Dermis blood vessel endothelial cell (primary cell): ENCODE measurements at places on chromosomes 1 and 21. TPM values are rescaled to one million over a fixed set of nuclear protein-coding genes. Genes with fewer than 3 reads are reported as not detected.

GRCh38 chr21:45276596-45276995 is 11.1 kb downstream of the POFUT2 start:
- DNase-seq = no peak

GRCh38 chr1:228452194-228453021 is 34.8 kb upstream of the RNF187 start:
- DNase-seq = no peak

- no peak for DNase-seq
Observed at GRCh38 chr1:181583598-181583997, 100.3 kb downstream of the CACNA1E start.

- no peak for DNase-seq
Observed at GRCh38 chr1:154465621-154466195, 36.3 kb upstream of the TDRD10 start.

GRCh38 chr1:92975551-92976232 is 14.4 kb upstream of the DIPK1A start:
- DNase-seq = no peak

GRCh38 chr1:117581391-117581943 is 24.4 kb upstream of the TENT5C start:
- no peak for DNase-seq

DNA sequence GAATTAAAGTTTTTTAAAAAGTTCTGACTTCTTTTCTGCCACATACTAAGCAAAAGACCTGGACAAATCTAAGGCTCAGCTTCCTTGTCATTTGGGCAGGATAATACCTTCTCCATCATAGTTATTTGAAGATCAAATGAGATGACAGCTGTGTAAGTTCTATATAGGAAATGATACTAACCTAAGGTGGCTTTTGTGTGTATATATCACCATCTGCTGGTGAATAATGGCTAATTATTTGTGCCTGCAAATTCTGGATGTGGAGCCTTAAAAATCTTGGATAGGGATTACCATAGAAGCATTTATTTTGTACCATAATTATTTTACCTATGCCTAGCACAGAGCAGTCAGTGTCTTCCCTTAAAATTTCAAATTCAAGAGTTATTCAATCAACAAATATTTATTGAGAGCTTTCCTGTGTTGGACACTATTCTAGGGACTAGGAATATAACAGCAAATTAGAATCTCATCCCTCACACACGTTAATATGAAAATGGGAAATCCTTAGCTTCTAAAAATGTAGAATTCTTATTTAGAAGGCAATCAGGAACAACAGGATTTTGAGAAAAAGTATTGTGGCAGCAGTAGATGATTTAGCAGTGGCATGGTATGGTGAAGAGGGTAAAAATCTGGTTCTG is 89.8 kb downstream of the TMEM200B start:
- DNase-seq = peak; percentile 73

DNA sequence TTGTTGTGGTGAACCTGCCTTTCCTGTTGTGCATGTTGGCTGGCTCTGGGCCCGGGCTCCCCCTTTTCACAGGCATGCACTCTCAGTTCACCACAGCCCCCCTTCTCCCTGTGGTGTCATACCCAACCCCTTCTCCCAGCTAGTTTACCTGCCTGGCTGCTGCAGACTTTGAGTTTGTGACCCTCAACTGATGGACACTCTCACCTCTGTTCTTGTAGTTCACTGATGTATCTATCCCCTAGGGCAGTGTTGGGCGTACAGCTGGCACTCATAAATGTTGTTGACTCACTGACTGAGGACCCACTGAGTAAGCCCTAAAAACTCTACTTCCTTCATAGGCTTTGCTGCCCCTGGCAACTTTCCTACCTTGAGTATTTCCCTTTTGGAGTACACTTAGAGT is 54.9 kb downstream of the WDR64 start:
- DNase-seq = no peak

DNA sequence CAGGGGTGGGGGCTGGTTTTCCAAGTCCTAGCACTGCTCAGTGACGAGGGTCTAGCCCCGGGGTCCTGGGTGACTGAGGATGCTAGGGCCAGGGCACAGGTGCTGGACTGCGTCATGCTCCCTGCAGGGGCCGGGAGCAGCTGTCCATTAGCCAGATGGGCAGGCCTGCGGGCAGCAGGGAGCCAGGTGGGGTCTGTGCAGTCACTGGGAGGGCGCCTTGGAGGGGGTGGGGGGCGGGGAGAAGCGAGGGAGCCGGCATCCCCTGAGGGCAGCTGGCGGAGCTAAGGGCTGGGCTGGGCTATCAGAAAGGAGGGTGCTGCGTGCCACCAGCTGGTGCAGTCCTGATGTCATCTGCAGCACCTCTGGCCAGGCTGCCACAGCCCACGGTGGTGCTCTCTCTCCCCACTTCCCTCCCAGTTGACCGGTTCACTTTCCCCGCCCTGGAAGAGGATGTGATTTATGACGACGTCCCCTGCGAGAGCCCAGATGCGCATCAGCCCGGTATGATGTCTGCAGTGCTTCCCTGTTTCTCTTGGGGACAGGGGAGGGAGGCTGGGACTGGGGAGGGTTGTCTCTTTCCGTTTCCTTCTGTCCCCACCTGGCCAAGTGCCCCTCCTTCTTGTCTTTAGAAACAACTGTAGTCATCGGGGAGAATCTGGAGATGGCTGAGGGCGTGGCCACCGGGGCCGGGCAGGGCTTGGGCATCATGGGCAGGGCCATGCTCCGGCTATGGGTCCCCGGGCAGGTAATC is 63.8 kb downstream of the ARHGEF10L start:
- DNase-seq = no peak

GRCh38 chr1:61442544-61442943 is 282.4 kb downstream of the TM2D1 start:
- DNase-seq = peak; percentile 58

- DNase-seq = no peak
Observed at GRCh38 chr1:31951276-31951675, 13.1 kb upstream of the PTP4A2 start.

DNA sequence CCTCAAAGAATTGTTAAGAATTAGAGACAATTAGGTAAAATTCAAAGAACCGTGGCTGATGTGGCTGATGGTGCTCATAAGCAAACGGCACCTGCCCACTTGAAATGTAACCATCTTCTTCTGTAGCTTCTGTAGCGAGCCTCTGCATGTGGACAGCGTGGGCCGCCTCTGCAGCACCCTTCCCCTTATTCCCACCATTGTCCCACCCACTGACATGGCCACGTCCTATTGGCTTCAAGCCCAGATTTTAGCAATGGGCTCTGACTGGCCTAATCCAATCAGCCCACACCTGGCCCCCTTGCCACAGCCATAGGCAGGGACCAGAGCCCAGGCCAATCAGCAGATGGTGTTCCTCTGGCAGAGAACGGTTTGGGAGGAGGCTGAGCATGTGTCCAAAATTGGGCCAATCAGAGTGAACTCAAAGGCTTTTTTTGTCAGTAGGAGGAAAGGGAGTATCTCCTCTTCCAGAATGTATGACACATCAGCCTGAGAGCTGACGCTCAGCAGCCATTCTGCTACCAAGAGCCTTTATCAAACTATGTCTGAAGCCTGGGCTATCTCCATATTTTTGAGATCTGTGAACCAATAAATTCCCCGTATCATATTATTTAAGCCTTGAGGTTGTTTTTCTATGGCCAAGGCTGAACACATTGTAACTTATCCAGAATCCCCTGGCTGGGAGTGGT is 518.5 kb downstream of the SMYD3 start:
- DNase-seq = no peak

GRCh38 chr1:111754984-111755330 is 744 bp upstream of the DDX20 start:
- DNase-seq = peak; percentile 69

GRCh38 chr1:185786524-185786923 is 52.3 kb downstream of the HMCN1 start:
- DNase-seq = no peak

DNA sequence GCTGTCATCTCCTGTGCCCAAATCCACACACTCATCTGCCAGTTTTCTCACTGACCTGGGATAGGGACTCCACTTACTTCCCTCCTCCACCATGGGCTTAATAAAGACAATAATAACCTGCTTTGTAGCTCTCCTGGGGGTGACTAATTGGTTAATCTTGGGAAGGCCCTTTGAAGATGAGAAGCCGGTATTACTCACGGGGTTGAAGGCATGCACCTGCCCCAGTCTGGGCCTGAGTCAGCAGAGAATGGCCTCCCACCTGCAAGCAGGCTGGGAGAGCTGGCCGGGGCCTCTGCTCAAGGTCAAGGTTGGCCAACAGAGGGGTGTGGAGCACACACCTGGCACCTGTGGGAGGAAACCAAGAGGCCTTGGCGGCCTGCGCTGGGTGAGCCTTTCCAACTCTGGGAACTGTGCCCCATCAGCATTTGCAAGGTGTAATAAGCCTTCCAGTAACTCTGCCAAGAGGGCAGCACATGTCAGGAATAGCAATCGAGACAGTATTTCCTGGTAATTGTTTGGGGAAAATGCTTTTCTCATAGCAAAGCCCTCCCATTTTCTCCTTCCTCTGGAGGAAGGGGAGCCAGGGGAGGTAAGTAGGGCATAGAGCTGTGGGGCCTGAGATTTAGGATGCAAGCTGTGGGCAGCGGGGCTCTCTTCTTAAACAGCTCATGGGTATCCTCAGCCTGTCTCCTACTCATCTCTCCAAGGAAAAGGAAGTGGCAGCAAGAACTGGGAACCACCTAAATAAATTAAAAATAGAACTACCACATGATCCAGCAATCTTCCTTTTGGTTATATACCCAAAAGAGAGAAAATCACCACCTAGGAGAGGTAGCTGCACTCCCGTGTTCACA is 49.0 kb downstream of the TOMM20 start:
- DNase-seq = peak; percentile 71

DNA sequence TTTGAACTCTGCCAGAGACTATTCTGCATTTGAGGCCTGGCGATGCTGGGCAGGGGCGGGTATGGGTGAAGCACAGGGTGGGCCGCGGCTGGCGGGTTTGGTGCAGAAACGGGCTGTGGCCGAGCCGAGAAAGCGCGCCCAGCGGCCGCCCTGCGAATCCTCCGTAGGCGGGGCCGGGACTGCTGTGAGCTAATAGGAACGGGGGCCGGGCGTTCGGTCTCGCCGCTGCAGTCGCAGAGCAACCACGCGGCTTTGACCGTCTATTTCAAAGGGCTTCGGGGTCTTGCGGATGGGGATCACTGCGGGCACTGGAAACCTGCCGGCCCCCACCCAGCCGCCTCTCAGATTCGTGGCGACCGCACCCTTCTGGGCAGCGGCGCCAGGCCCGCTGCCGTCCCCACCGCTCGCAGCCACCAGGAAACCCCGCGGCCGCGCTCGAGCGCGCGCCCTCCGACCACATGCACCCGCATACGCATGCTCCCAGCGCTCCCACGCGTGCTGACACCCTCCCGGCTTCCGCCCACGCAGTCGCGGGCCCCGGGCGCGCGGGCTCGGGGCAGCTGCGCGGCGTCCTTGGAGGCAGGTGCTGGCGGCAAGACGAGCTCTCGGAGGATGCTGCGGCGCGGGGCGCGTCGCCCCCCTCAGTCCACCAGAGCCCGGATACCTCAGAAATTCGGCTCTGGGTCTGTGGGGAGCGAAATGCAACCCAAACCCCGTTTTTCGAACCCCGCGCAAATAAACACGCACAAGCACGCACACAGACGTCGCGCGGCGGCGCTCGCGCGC is 32.6 kb downstream of the DNTTIP2 start:
- DNase-seq = peak; percentile 89

- DNase-seq = no peak
Observed at GRCh38 chr1:218896202-218896601, 277.5 kb upstream of the LYPLAL1 start.

- no peak for DNase-seq
Observed at GRCh38 chr1:246878551-246878950, 53.2 kb downstream of the AHCTF1 start.

- no peak for DNase-seq
Observed at GRCh38 chr1:164504749-164505148, 54.2 kb upstream of the PBX1 start.

DNA sequence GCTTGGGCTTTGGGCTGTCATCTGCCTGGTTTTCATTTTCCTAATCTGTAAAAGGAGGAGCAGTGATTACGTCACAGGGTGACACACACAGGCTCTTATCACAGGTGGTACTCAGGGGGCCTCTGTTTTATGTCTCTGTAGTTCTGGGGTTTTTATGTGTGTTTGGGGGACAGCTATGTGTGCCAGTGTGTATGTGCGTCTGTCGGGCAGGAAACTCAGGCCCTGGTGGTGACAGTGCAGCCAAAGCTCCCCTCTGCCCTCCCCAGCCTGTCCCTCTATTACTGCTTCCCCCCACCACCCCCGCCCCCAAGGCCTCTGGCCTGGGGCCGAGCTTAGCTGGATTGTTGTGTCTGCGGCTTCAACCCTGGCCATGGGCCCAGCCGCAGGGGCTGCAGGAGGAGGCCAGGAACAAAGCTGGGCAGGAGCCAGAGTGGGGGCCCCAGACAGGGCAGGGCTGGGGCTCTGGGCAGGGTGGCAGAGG is 13.3 kb downstream of the MFAP2 start:
- DNase-seq = peak; percentile 75

DNA sequence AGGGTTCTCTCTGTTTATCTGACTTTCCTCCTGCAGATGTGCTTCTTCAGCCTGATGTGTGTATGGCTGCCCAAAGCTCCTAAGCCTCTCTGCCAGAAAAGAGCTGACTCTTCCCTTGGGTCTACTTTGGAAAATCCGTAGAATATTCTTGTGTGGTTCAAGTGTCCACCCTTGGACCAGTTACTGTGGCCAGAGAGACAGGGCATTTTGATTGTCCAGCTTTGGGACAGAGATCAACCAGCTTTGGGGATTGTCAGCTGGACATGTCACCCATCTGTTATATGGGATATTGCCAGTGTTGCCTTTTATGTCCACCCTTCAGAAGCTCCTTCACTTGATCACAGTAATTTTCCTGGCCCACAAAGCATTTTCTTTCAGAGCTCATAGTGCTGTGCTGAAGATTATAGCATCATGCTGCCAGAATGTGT is 126.2 kb upstream of the L1TD1 start:
- DNase-seq = no peak

- peak; percentile 42 for DNase-seq
Observed at GRCh38 chr1:168092566-168093355, 44.0 kb downstream of the GPR161 start.

GRCh38 chr21:26964170-26964778 is 2.6 kb downstream of the ADAMTS5 start:
- DNase-seq = no peak

- DNase-seq = peak; percentile 61
Observed at GRCh38 chr1:109569323-109569722, 20.9 kb downstream of the GNAI3 start.

GRCh38 chr1:204077979-204078696 is 5.2 kb downstream of the SOX13 start:
- DNase-seq = peak; percentile 47

COL24A1 gene
- not detected in 2 replicates for total RNA-seq

GRIK3 gene
- not detected in 2 replicates for total RNA-seq

BLACAT1 gene
- total RNA-seq = 0.19 TPM in 1 of 2 replicates, not detected in the other

IL19 gene
- total RNA-seq = not detected in 2 replicates

CDC20 gene
- 22.1 and 121 TPM in 2 replicates for total RNA-seq

ASAP3 gene
- total RNA-seq = 15.7 and 25.5 TPM in 2 replicates

SPRR2G gene
- total RNA-seq = not detected in 2 replicates

ZNF683 gene
- total RNA-seq = not detected in 2 replicates
